ENCODE measurements at places on chromosomes 12 and 14.

- DNase-seq = no peak
Observed at GRCh38 chr12:119797090-119797489, 80.0 kb downstream of the CIT start.

DNA sequence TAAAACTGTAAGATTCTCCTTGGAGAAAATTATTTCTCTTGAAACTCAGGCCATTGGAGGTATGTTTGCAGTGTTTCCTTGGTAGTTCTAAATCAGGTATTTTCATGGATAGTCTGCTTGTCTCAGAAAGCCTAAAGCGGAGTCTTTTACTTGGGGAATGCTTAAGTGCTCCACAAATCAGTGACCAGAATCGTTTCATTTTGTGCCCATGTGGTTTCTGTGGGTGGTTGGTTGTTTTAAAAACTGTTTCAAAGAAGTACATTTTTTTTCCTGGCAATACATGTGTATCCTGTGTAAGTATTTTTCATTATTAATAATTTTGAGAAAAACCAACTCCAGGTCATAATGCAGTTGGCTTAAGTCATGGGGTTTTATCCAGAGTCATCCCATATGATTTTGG, 33.6 kb downstream of the CCDC91 start:
- DNase-seq = no peak

DNA sequence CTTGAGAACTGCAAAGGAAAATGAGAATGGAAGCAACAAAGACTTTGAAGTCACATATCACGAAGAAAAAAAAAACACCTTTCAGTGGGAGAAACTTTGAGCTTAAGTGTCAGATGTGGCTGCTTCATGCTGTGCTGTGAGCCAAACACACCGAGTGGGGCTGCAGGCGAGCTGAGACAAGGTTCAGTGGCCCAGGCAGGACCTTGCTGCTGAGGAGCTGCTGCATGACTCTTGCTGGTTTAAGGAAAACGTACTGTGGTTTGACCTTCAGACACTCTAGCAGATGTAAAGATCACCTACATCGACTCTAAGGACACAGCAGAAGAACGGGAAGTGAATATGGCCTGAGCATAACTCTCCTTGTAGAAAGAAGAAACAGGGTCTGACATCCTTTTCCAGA, 118.1 kb upstream of the OR4E1 start:
- no peak for DNase-seq

DNA sequence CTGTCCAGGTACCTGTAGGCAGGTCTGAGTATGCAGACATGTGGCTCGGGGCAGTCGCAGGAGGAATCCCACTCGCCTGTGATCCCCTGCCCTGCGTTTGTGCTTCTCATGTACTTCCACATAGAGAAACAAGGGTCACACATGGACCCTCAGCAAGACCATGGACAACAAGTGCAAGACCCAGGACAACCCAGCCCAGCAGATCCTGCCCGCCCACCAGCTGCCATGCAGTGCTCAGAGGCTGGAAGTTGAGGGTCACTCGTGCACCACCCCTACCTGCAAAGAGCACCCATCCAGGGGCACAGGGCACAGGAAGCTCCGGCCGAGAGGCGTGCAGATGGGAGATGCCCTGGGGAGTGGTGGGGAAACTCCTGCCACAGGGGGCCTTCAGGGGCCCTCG, 67.5 kb upstream of the C14orf180 start:
- DNase-seq = no peak

- DNase-seq = peak; percentile 22
Observed at GRCh38 chr12:2960390-2960956, 1.3 kb downstream of the TEAD4 start.

- DNase-seq = no peak
Observed at GRCh38 chr12:119990382-119990874, 1.4 kb downstream of the BICDL1 start.

DNA sequence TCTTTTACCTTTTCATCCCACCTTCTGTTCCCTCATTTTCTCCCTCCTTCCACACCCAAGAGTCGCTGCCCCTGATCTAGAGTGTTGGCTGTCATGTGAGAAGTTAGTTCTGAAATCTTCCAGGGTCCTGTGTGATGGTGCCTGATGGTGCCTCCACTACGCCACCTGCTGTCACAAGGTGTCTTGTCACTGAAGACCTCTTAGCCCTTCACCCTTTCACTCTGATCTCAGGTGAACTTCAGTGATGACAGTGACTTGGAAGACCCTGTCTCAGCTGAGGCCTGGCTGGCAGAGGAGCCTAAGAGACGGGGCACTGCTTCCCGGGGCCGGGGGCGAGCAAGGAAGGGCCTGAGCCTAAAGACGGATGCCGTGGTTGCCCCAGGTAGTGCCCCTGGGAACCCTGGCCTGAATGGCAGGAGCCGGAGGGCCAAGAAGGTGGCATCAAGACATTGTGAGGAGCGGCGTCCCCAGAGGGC, 7.6 kb upstream of the PFDN5 start:
- DNase-seq = peak; percentile 57

GRCh38 chr14:61640158-61641136, 54.9 kb upstream of the HIF1A start:
- no peak for DNase-seq

GRCh38 chr12:16881986-16882570, 276.1 kb upstream of the LMO3 start:
- DNase-seq = no peak

GRCh38 chr14:82366803-82367202, 833.1 kb upstream of the SEL1L start:
- no peak for DNase-seq

GRCh38 chr12:11556682-11557081, 92.8 kb upstream of the ETV6 start:
- no peak for DNase-seq

- no peak for DNase-seq
Observed at GRCh38 chr12:57609781-57610553, 1.3 kb upstream of the ARHGEF25 start.

All from activated T-cell treated with anti-CD3 and anti-CD28 coated beads, Interleukin-2, amount 50 U/mL, for 72 hours (primary cell).